ENCODE measurements at places on chromosomes 6 and 20.
A peak's percentile ranks its signal among the peaks of the same experiment; 100 is the strongest.

DNA sequence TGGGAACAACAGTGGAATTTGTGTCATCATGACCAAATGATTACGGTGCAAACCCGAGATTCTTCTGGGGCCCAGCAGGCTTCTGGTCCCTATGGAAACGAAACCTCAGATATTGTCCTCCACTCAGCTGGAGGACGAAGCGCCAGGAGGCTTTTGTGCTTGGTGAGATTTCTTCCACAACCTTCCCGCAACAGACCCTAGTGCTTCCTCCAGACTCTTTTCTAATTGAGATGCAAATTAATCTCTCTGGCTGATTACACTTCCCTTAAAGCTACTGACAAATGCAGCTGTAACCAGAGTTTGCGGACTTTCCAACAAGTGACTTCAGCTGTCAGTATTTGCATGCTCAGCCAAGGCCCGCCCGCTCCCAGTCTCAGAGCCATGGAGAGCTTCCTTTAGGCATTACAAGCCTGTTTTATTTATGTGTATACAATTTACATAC lies 96.0 kb downstream of the INSM1 start:
- DNase-seq, result no peak

GRCh38 chr20:12593342-12593873 lies 415.4 kb upstream of the SPTLC3 start:
- no peak for DNase-seq

DNA sequence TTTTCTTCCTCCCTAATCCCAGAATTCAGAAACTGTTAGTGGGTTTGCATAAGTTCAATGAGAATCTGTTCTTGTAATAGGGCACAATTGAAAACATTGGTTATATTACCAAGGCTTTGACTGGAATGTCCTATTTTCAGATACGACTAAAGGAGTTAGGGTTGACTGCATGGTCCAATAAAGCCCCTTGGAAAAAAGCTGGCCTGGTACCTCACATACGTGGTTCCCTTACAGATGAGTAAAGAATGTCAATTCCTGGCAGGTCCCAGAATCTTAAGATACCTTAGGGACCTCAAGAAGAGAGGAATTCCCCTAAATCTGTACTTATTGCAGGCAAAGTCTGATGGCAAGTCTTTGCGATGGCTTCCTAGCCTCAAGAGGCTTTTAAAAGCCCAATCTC lies 4.6 kb downstream of the PPDPF start:
- no peak for DNase-seq

DNA sequence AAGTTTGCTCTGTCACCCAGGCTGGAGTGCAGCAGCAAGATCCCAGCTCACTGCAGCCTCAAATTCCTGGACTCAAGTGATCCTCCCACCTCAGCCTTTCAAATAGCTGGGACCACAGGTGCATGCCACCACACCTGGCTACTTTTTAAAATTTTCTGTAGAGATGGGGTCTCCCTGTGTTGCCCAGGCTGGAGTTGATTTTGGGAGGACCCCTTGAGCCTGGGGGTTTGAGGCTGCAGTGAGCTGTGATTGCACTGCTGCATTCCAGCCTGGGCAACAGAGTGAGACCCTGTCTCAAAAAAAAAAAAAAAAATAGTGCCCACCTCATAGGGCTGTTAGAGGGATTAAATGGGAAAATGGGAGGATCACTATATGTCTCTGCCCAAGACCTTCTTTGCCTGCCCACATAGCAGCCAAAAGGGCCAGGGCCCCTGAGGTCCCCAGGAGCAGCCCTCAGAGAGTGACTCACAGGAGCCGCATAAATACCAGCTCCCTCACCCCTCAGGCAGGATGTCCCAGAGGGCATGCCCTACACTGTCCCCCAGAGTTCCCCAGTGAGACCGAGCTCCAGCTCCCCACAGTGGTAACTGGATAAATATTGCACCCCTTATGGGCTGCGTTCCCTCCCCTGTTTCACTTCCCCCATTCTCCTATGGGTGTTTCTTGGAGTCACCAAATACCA lies 11.7 kb upstream of the MDGA1 start:
- no peak for DNase-seq

GRCh38 chr6:12229332-12229731 lies 60.8 kb upstream of the EDN1 start:
- DNase-seq, result peak; percentile 12
